ENCODE measurements at places on chromosomes 1 and 21. TPM values are rescaled to one million over a fixed set of nuclear protein-coding genes. Genes with fewer than 3 reads are reported as not detected.

Gene PRELP
- total RNA-seq, result 0.37 TPM

Gene SF3B4
- 5.7 TPM for total RNA-seq

Gene CACNA1S
- not detected for total RNA-seq

Gene HPCAL4
- total RNA-seq, result not detected

Gene FCER1A
- total RNA-seq, result not detected

Gene TTC34
- total RNA-seq, result under 0.01 TPM

Gene NIBAN1
- total RNA-seq, result 52.6 TPM

Gene S1PR1
- 15.5 TPM for total RNA-seq

Gene SELE
- not detected for total RNA-seq

Gene RHD
- total RNA-seq, result not detected

Gene TPTE
- not detected for total RNA-seq

Gene A3GALT2
- not detected for total RNA-seq

Gene PPFIA4
- 35.9 TPM for total RNA-seq

Gene TNFRSF18
- total RNA-seq, result not detected

Gene MYOG
- total RNA-seq, result not detected

Gene KIF21B
- under 0.01 TPM for total RNA-seq

Gene KRTAP7-1
- not detected for total RNA-seq

Gene ABCA4
- 0.65 TPM for total RNA-seq

Gene JAM2
- total RNA-seq, result 6.9 TPM

Gene NECTIN4
- 0.37 TPM for total RNA-seq

Gene AZIN2
- total RNA-seq, result 7.7 TPM

Gene CCDC17
- total RNA-seq, result 0.74 TPM

Gene EXTL1
- total RNA-seq, result 0.09 TPM

Gene C8B
- not detected for total RNA-seq

Gene MCOLN2
- total RNA-seq, result 3.1 TPM

Gene SPATA6
- total RNA-seq, result 4.0 TPM

Gene CRABP2
- 17.5 TPM for total RNA-seq

Gene ACTL8
- 0.09 TPM for total RNA-seq

Gene SEC16B
- total RNA-seq, result 1.7 TPM

Gene ATP8B2
- 188 TPM for total RNA-seq

Gene SOX13
- 2.2 TPM for total RNA-seq

Gene FBXO2
- 2.8 TPM for total RNA-seq

Gene CYP4B1
- not detected for total RNA-seq

Gene CD48
- total RNA-seq, result not detected

Gene DMBX1
- not detected for total RNA-seq

Gene SLC44A5
- 0.09 TPM for total RNA-seq

Gene IFI44
- total RNA-seq, result 8.0 TPM

Gene OR2T35
- total RNA-seq, result not detected

Gene FCRL6
- total RNA-seq, result not detected

Gene CLDN8
- total RNA-seq, result not detected

Gene TNNT2
- total RNA-seq, result under 0.01 TPM

Gene SERTAD4
- 0.46 TPM for total RNA-seq

Gene RAP1GAP
- 0.18 TPM for total RNA-seq

Gene IFNLR1
- not detected for total RNA-seq

Gene PLPPR4
- 0.43 TPM for total RNA-seq

Gene OR2T29
- not detected for total RNA-seq

Gene LRRC71
- total RNA-seq, result not detected

Gene OR2W3
- total RNA-seq, result not detected
